Astrocyte of the spinal cord (primary cell): ENCODE measurements at places on chromosomes 5 and 9.

GRCh38 chr9:131839281-131840084 is 99.6 kb upstream of the RAPGEF1 start:
- DNase-seq = peak; percentile 75

GRCh38 chr5:8329773-8330172 is 460.8 kb downstream of the MTRR start:
- no peak for DNase-seq

DNA sequence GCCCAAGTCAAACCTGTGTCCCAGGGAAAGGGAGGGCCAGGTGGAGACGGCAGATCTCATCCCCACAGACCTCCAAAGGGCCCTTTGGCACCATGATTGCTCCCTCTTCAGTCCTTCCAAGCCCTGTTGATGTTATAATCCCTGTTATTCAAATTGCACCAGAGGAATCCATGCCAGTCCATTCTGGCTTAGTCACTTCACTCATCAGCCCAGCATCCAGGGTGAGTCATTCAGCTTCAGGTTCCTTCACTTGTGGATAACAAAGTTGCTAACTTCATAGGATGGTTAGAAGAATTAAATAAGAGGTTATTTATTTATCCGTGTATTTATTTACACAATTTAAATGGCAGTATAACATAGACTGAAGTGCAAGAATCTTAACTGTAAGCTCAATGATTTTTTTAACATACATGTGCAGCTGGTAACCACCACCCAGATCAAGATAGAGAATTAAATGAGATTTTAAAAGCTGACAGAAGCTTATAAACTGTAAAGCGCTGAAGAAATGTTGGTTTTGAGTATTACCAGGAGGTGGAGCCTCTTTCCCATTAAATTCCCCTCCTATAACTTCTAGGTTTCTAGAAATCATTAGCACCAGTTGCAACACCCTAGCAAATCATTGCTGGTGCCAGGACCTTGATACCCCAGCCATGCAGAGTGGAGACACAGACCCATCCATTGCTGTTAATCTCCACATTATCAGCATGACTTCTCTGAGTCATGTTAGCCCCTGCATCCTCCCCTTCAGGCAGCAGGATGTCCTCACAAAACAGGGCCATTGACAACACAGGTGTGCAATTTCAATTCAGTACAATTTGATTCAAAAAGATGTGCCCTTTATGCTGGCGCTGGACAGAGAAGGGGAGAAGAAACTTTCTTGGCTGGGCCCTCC is 77.4 kb downstream of the SEC61B start:
- DNase-seq = peak; percentile 49

GRCh38 chr5:158698023-158698639 is 401.6 kb downstream of the EBF1 start:
- no peak for DNase-seq

- DNase-seq = no peak
Observed at GRCh38 chr9:129481810-129482511, 138.9 kb downstream of the C9orf50 start.

DNA sequence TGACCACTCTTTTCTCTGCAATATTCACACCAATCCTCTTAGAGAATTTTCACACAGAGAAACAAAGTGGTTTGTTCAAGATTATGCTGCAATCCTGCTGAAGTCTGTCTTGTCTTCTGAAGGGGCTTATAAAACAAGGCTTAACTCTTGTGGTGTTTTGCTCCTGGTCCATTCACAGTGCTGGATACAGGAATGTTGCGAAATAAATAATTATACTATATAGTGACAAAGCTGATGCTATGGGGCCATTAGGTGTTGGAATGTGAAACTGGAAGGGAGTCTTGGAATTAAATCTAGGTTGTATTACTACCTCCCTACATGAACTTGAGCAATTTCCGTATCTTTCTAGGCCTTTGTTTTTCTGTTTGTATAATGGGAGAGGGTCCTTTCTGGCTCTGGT is 170.2 kb downstream of the TRIM32 start:
- no peak for DNase-seq

DNA sequence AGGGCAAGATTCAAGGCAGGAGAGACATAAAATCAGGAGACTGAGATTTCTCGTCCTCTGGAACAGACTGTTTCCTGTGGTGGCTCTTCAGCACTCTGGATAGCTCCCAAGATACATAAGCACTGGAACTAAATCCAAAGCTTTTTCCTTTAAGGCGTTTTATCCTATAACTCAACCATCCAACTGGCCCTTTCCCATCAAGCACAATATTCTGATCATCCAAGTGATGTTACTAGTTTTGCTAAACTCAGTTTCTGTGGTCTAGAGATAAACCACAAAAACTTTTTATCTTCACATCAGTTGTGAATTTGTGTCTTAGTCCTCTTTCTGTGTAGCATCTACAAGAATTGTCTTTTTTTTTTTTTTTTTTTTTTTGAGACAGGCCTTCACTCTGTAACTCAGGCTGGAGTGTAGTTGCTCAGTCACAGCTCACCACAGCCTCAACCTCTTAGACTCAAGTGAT is 299.4 kb downstream of the COX7C start:
- DNase-seq = peak; percentile 52
